ENCODE measurements at places on chromosomes 12 and 14.

GRCh38 chr14:58770491-58770982, 132.8 kb downstream of the DACT1 start:
- no peak for DNase-seq

GRCh38 chr12:93773122-93773871, 96.1 kb downstream of the CRADD start:
- DNase-seq, result peak; percentile 38

GRCh38 chr12:48070731-48071130, 35.1 kb downstream of the SENP1 start:
- no peak for DNase-seq

DNA sequence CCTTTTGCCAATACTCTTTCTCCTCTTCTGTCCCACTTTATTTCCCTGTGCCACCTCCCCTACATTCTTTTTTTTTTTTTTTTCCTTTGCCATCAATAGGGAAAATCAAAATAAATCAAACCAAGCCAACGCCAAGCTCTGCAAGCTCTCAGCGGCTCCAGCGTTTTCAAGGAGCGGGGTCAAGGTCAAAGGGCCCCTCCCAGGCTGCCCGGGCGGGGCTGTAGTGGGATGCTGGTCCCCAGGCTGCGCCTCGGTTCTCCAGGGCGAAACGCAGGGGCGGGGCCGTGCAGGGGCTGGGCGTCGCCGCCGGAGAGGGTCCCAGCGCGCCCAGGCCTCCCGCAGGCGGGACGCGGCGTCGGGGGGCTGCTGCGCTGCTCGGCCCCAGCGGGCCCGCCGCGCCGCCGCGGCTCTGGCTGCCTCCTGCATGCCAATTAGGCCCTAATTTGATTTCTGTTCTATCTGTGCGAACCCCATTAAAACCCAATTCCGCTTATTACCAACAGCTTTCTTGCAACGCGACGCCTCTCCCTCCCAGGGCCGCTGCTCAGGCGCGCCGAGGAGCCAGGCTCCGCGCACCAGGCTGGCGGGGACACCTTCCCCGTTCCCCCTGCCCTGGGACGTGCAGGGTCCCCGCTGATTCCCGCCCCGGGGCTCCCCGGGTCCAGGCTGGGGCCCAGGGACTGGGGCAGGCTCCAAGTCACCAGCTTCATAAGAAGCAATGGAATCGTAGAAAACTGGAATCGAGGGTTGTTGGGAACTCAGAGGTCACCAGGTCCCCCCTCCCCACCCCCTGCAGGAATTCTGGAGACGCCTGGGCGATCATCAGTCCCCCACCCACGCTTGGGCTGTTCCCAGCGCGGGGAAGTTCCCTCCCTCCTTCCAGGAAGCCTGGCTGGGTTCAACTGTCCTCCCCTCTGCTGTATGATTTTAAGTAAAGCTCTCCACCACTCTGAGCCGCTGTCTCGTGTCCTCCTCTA, 50.7 kb upstream of the MAP1LC3B2 start:
- DNase-seq, result no peak

GRCh38 chr14:98122527-98122926, 1149.5 kb downstream of the BCL11B start:
- DNase-seq, result no peak

DNA sequence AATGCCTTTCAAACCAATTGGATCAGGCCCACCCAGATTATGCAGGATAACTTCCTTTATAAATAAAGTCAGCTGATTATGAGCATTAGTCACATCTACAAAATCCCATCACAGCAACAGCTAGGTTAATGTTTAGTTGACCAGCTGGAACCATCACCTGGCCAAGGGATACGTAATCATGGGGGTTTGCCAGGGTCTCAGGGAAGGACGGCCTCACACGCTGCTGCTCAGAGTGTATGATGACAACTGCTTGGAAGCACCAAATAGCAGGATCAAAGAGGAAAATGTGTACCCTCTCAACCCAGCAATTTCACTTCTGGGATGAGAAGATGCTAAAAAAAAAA, 162.6 kb downstream of the SLC15A4 start:
- DNase-seq, result no peak

DNA sequence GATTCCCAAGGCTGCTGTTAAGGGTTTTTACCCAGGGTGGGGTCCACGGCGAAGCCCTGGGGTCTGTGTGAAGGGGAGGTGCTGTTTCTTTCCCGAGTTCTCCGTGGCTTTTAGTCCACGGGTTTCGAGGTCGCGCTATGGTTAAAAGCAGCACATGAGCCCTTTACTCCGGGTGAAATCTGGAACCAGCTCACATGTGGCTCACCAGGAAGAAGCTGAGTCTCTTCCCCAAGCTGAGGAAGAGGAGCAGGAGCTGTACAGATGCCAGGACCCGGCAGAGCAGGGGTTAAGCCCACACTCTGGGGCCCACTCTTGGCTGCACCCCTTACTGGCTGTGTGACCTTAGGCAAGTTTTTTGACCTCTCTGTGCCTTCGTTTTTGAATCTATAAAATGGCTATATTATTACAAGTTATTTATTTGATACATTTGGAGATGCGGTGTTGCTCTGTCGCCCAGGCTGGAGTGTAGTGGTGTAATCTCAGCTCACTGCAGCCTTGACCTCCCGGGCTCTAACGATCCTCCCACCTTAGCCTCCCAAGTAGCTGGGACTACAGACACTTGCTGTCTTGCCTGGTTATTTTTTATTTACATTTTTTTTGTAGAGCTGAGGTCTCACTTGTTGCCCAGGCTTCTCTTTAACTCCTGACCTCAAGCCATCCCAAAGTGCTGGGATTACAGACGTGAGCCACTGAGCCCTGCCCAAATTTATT, 266.3 kb downstream of the AACS start:
- no peak for DNase-seq

GRCh38 chr12:124499190-124499753, 68.1 kb downstream of the NCOR2 start:
- DNase-seq, result no peak

DNA sequence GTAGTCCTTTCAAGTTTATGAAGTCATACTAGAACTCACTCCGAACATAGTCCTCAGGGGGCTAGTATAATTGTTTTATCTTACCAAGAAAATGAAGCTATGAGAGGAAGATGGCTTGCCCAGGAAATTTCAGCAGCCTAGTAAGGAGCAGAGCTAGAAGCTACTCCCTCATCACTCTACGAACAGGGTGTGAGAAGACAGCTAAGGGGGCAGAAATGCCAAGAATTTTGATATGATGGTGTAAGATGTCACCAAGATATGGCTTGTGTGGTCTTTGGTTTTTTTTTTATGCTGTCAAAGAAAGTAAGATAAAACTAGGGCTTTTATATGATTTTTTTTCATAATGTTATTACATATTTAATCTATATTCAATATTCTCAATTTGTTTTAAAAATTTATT, 47.6 kb downstream of the PRICKLE1 start:
- DNase-seq, result no peak

- no peak for DNase-seq
These were observed 16.5 kb downstream of the APPL2 start for GRCh38 chr12:105219261-105220028.

DNA sequence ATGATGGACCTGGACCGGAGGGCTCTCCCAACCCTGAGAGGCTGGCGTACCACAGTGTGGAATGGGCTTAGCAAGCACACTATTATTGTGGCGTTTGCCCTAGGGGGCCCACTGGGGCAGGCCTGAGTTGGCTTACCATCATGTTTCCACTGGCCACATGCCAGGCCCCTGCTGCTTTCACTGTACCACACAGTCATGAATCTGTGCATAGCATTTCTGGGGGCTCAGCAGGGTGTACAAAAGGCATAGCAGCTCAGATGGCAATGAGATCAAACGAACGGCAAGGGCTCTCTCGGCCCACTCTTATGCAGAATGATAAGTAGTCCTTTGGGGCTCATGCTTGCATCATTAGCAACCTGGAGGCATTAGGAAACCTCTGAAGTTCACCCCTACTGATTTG, 137.0 kb upstream of the HIF1A start:
- no peak for DNase-seq

- no peak for DNase-seq
These were observed 161.9 kb downstream of the EMP1 start for GRCh38 chr12:13358391-13358905.

DNA sequence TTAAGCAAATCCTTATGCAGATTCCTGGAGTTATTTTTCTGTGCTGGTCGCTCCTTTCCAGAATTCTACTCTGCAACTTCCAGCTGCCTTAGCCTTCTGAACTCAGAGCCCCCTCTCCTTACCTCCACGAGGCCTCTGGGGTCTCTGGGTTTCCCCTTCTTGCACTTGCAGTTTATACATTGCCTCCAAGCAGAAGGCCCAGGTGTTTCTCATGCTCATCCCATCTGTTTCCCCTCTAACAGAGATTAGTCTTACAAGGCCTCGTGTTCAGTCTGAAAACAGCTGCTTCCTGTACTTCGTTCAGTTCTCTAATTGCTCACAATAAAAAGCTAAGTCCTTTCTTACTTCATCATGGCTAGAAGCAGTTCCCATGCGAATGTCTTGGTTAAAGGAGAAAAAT, 134.4 kb upstream of the FGD4 start:
- no peak for DNase-seq

DNA sequence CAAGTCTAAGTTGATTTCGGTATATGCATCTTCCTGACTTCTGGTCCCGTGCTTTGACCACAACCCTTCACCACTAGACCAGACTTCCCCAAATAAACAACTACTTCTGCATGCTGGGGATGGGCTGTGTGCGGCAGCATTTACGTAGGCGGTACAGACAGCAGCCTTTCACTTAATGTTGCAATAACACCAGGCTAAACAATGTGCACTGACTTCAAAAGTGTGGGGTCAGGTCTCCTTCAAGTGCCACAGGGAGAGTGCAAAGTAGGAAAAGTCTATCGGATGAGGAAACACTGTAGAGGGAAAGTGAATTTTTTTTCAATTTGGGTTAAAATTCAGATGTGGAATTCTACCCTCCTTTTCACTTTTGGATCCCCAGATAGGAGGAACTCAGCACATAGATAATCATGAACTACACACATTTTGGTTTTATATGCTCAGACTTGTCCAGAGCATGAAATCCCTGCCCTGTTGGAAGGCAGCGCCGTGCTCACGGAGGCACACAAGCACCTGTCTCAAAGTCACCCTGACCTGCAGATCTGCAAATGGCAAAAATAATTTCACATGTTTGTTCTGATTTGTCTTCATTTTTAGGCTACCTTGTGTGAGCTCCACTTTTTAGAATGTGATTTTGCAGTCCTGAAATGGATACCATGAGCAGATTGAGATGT, 3.6 kb upstream of the FOS start:
- no peak for DNase-seq

GRCh38 chr14:104126753-104127152, 11.6 kb upstream of the KIF26A start:
- DNase-seq, result no peak

DNA sequence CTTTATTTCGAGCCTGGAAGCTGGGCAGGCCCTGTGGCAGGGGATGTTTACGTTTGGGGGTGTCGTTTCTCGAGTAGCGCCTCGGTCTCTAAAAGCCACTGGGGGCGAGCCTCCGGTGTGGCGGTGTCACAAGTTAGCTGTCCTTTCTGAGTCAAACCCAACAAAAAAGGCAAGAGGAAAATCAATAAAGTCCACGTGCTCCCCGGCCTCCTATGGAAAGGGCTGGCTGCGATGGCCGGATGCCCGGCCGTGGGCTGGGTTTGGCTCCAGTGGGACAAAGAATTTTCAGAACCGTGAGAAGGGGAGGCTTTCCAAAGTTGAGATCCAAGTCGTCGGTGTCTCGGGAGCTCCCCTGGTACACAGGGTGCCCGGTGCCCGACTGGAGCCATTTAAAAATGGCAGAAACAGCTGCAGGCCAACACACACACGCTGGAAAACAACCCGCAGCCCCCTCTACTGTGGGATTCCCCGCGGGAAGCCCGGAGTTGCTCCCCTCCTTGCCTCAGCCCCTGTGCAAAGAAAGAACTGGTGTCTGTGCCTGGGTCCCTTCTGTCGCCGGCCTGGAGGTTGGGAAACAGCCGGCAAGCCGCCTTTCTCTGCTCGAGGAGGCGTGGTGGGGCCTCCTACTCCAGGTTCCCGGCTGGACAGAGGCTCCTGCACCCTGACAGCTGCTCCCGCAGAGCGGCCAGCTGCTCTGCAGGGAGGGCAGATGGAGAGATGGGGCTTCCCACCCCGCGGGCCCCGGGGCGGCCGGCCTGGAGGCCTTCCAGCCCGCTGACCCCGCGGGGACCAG, 1.9 kb downstream of the BCL7A start:
- DNase-seq, result no peak

DNA sequence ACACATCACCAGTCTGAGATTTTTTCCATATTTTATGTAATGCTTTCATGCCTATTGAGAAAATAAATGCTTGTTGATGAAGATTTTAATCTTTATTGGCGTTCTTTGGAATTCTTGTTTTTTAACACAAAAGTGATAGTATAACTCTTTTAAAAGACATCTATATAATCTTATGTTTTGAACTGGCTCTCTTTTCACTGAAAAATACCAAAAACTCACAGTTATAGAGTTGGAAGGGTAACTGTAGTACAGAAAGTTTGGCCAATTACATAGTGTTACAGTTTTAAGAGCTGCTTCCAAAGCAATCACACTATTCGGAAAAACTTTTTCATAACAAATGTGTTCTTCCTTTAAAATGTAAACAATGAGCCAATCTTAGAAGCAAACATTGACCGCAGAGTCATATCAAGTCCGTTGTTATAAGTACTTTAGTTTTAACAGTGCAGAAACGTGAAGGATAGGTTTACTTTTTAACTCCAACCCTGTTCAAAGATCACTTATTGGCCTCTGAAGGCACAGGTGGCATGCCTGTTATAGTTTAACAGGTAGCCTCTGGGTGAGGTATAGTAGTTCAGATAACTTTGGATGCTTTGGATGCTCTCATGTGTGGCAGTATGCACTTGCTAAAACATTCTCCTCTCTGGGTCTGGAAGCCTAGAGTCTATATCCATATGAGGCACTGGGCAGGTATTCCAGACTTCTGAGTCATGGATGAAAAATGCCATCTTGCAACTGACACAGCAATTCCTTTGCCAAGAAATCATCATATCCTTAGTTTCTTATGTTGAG, 12.1 kb upstream of the NTN4 start:
- no peak for DNase-seq

DNA sequence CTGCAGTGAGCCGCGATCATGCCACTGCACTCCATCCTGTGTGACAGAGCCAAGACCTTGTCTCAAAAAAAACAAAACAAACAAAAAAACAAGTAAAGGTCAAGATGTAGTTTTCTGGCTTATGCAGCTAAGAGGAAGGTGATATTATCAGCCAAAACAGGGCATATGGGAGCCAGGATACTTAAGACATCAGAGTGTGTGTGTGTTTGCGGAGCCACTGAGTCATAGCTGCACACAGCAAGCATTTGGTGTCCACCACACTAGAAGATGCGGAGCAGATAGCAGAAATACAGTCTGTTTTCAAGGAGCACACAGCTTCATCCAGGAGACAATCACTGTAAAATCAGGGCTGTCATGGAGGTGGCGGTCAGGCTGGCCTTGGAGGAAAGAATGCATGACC, 72.6 kb upstream of the REP15 start:
- no peak for DNase-seq

DNA sequence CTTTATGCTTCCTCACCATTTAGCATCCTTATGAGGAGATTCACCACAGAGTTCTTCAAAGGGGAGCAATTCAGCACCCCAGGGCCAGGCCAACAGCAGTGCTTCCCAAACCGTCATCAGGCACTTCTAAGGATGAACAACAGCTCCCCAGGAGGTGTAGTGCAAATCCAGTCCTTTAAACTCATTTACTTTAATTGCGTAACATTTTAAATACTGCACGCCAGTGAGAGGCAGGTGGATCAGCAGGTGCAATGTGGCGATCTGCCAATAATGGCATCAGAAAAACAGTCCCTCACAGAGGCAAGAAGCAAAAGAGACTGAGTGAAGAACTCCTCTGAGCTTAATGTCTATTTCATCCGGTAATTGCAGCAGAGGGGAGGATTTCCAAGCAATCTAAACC, 770.9 kb upstream of the FOXG1 start:
- no peak for DNase-seq
